ENCODE measurements at places on chromosomes 2 and 18.

- no peak for DNase-seq
Observed at GRCh38 chr2:237361194-237362004, 52.6 kb downstream of the COL6A3 start.

GRCh38 chr2:101735166-101735533, 37.6 kb downstream of the MAP4K4 start:
- DNase-seq: no peak

DNA sequence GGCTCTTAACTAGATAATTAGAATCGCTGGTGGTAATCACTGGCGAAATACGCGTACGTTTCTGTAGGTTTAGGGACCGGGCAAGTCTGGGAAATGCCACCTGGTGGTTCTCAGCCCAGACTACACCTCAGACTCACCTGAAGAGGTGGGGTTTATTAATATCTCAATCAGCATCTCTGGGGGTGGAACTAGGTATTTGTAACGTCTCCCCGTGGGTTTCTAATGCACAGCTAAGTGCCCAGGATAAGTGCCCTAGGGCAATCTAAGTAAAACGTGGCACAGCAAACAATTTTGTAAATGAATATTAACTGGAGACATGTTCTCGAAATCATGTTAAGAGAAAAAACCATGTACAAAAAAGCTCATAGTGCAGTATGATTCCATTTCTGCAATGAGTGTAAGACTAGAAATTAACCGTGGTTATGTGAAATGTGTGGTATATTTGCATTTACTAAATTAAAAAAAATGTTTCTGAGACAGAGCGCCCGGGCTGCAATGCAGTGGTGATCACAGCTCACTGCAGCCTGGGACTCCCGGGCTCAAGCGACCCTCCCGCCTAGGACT, 760 bp upstream of the CNOT11 start:
- no peak for DNase-seq

DNA sequence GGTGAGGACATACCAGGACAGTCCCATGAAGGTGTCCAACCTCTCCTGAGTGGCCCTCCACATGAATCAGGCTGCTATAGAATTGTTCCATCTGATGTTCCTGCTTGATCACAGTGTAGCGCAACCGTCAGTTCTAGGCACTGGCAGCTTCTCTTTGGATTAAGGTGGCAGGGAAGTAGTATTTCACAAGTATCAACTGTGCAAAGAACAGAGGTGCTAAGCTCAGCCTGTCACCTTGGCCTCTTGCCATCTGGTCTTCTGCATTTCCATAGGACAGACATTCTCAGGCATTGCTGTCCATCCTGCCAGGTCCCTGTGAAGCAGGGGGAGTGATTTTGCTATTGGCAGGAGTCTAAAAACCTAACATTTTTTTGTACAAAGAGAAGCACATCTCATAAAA, 182.2 kb upstream of the EPAS1 start:
- DNase-seq: no peak

- DNase-seq: no peak
Observed at GRCh38 chr2:176575237-176575744, 306.0 kb downstream of the MTX2 start.

DNA sequence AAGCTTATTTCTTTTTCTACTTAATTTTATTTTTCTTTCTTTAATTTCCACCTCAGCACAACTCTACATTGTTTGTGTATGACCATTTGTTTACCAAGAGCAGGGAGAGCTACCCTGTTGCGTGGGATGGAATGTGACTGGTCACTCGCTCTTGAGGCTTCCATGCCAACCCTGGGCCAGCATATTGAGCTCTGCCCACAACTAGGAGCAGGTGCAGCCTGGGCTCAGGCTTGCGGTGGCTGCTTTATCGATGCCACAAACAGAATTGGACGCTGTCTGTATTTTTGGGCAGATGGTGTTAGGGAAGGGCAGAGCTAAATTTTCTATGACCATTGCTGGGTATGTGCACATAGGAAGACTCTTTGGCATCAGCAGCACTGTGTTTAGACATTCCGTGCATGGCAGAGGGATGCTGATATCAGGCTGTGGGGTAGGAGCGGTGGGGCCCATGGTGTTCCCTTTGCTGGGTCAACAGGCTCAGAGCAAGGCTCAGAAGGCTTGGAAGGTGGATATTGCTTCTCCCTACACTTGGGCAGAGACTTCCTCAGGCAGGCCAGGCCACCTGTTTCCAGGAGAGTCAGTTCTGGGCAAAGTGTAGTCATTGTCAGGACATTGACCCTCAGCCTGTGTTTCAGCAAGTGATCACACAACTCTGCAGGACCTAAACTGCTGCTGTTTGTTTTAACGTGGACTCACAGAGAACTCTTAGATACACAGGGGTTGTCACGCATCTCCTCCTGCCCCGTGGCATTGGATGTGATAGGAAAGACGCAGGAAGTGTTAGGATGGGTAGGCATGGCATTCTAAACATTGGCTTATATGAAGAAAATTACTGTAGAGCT, 40.2 kb downstream of the TMEM182 start:
- DNase-seq: no peak

All from GM12891 (cell line).